ENCODE measurements at places on chromosomes 16 and 17.

- no peak for DNase-seq
These were observed 4.9 kb upstream of the PSMD7 start for GRCh38 chr16:74291577-74292208.

GRCh38 chr16:89764711-89765201 is 43.4 kb downstream of the ZNF276 start:
- DNase-seq, result no peak

DNA sequence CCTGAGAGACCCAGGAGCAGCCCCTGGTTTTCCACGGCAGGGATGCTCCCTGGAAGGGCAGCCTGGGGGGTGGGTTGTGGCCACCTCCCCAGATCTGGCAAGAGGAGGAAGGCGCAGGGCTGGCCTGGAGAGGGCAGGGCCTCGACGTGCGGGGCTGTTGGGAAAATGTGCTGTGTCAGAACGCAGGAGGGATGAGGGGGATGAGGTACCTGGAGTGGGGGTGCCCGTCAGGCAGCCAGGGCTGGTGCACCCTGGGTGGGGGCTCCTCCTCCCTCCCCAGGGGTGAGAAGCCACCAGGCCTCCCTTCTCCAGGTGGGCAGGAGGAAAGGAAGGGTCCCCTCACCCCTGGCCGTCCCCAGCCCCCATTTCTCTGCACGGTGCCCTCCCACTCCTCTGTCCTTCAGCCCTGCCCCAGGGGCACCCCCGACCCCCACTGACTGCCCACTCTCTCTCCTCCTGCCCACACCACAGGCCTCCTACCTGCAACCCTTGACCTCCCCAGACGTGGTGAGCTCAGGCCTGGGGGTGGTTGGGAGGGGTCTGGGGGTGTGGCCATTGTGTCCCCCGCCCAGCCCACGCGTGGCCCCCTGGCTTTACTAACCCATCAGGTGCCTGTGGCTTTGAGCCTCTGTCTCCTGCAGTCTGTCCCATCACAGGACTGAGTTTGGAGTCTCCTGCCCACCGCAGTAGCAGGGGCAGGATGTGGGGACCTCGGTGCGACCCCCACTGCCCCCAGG is 39.6 kb downstream of the BAHCC1 start:
- no peak for DNase-seq

- no peak for DNase-seq
These were observed 1.1 kb upstream of the ADCY7 start for GRCh38 chr16:50265260-50265659.

GRCh38 chr17:59329176-59330052 is 2.0 kb upstream of the YPEL2 start:
- no peak for DNase-seq

DNA sequence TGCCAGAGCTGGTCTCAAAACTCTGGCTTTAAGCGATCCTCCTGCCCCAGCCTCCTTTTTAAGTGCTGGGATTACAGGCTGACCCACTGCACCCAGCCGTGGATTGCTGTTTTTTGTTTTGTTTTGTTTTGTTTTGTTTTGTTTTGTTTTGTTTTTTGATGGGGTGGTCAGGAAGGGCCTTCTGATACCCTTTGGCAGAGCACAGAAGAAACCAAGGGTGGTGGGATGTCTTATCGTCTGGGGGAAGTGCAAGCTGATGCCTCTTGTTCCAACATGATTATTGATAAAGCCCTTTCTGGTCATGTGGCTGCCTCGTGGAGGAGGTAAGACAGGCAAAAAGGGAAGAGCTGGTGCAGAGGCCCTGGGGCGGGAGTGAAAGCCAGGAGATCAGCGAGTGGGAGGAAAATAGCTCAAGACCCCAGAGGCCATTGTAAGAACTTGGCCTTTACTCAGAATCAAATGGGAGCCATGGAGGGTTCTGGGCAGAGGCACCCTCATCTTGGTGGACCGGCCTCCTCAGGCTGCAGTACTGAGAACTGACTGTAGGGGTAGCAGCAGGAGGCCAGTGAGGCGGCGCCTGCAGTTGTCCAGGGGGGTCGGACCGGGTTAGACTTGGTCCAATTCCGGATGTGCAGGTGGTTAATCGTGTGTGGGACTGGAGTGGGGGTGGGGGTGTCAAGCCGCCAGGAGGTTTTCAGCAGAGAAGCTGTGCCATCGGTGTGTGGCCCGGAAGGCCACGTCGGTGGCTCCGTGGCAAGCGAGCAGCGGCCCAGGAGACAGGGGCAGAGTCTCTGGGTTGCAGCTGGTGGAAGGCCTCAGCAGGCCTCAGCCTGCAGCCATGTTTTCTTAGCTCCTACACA is 84.4 kb upstream of the GSE1 start:
- DNase-seq, result no peak

DNA sequence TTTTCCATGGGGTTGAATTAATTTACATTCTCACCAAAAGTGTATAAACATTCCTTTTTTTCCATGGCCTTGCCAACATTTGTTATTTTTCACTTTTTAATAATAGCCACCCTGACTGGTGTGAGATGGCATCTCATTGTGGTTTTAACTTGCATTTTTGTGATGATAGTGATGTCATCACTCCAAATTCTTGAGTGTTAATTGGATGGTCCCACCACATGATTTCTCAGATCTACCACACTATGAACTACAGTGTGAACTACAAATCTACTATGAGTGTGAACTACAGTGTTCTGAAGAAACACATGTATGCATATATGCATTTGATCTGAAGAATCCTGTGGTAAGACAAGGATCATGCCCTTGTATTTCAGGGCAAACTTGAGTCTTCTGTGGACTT is 340.1 kb downstream of the ABCC12 start:
- no peak for DNase-seq

DNA sequence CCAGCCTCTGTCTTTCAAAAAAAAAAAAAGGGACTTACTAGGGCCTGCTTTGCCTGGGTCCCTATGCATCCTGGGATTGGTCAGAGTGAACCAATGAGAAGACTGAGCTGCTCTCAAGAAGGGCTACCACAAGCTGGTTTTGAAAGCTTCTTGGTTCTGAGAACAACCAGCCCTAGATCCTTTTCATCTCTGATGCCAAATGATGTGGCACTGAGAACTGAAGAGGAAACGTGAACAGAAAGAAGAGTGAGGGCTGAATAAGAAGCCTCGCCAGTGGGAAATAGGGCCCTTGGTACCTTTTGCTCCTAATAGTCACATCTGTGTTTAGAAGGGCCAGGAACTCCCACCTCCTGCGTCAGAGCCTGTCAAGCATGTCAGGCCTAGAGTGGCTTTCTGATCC is 10.7 kb downstream of the TACO1 start:
- no peak for DNase-seq

DNA sequence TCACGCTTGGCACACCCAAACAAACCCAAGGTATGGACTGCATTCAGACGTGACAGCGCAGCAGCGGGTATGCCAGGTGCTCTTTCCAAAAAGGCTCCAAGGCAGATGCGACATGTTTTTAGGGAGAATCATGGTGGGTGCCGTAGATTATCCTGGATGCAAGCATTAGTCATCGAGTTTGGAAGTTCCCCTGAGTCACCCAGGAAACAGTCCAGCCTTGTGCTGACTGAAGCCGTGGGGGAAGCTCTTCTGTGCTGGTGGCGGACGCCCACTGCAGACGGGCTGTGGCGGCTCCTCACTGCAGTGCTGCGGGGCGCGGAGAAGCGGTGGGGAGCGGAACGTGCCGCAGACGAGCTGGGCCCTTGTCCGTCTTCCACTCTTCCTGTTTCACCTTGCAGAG is 13.9 kb downstream of the JPT2 start:
- no peak for DNase-seq

GRCh38 chr16:78034530-78034929 is 12.2 kb downstream of the CLEC3A start:
- DNase-seq, result no peak

DNA sequence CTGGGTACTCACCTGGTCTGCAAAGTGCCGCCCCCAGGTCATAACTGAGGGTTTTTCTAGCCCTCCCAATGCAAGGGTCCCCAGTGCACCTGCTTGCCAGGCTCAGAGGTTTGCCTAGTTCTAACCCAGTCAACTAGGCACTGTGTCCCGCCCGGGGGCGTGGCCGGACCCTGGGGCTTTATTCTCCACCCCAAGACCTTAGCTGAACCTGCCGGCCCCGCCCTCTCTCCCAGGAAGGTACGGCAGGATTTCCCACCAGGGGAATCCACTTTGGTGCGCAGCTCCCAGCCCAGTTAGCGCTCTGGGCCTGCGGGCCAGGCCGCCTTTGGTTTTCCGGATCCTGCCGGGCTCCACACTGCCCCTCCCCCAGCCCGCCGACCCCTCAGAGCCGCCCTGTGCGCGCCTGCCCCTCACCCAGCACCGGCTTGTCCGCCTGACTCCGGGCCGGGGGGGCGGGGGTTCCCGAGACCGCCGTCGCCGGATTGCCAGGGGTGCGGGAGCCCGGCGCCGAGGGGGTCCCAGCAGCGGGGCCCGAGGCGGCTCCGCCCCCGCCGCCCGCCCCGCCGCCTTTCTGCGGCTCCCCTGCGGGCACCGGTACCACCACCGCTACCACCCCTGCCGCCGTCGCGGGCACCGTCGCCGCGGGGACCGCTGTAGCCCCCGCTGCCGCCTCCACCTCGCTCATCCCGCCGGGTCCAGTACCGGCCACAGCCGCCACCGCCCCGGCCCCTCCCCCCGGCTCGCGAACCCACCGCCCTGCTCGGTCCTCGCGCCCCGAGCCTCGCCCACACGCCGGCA is 424 bp downstream of the YBX2 start:
- DNase-seq, result no peak

DNA sequence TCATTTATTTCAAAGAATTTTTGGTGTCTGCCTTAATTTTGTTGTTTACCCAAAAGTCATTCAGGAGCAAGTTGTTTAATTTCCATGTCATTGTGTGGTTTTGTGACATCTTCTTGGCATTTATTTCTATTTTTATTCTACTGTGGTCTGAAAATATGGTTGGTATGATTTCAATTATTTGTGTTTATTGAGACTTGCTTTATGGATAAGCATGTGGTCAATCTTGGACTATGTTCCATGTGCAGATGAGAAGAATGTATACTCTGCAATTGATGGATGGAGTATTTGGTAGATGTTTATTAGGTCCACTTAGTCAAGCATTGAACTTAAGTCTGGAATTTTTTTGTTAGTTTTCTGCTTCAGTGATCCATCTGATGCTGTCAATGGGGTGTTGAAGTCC is 383.0 kb downstream of the PMP22 start:
- no peak for DNase-seq

DNA sequence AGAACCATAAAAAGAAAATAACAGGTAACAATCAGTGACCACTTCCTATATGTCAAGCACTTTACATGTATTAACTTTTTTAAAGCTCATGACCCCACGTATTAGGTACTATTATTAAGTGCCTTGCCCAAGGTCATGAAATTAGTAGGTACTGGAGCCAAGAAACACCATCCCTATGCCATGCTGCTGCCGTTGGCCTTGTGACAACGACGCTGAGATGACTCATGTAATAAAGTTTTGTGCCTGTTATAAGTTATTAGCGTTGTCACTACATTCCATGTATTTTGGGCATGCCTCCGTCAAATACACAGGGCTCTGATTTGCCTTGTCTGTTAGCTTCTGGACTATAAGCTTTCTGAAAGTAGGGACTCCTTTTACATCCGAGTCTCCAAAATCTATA is 1.4 kb downstream of the BBS2 start:
- DNase-seq, result no peak

DNA sequence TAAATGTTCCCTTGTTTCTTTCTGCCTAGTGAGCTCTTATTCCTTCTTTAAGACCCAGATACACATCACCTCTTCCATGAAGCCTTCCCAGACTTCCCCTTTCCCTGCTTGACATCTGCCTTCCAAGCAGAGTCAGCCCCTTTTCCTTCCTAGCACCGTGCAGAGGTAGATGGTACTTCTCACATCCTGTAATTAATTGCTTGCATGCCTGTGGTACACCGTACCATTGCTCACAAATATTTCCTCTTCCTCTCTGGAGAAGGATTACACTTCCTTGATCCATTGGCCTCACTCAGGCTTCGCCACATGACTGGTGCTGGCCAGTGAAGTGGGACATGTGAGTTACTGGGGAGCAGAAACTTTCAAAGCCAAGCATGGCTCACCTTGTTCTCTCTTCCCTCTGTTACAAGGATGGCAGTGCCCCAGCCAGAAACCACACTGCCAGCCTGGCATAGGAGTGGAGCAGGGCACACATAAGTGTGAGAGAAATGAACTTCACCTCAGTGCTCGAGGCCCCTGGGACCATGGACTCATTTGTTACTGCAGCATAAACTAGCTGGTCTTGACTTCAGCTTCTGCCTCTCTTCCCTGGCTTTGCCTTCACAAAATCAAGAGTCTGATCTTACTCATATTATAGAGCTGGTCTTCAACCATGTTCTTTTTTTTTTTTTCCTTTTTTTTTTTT is 44.0 kb downstream of the SOST start:
- DNase-seq, result no peak
